Lung (tissue), 17 donors: ENCODE measurements at places on chromosomes 6 and 20. TPM values are rescaled to one million over a fixed set of nuclear protein-coding genes. Genes with fewer than 3 reads are reported as not detected.

DNA sequence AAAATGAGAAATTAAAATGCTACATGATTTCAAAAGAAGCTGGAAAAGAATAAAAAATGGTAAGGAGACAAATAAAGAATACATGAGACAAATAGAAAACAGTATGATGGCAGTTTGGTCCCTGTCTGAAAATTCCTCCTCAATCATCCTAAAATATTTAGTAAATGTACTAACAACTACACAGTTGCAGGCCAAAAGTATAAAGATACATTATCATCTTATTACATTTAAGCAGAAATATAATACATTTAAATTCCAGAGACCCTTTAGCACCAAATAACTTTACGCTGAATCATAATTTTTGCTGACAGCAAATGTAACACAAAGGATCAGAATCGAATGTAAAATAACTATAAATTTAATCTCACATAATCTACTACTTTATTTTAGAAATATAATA, 4.4 kb downstream of the HMGCLL1 start:
- H3K27me3 ChIP-seq: no peaks in the 10 kb centered on the region
- no peak overlapping the region for H3K27ac ChIP-seq
- H3K4me1 ChIP-seq: no peaks in the 10 kb centered on the region
- peak; percentile 71 for DNase-seq

The BPIFA1 gene
- 0.48 TPM for total RNA-seq

- no peaks in the 10 kb centered on the region for H3K27me3 ChIP-seq
- no peaks in the 10 kb centered on the region for H3K36me3 ChIP-seq
Observed at GRCh38 chr6:90849686-90850085, 262.8 kb upstream of the MAP3K7 start.

DNA sequence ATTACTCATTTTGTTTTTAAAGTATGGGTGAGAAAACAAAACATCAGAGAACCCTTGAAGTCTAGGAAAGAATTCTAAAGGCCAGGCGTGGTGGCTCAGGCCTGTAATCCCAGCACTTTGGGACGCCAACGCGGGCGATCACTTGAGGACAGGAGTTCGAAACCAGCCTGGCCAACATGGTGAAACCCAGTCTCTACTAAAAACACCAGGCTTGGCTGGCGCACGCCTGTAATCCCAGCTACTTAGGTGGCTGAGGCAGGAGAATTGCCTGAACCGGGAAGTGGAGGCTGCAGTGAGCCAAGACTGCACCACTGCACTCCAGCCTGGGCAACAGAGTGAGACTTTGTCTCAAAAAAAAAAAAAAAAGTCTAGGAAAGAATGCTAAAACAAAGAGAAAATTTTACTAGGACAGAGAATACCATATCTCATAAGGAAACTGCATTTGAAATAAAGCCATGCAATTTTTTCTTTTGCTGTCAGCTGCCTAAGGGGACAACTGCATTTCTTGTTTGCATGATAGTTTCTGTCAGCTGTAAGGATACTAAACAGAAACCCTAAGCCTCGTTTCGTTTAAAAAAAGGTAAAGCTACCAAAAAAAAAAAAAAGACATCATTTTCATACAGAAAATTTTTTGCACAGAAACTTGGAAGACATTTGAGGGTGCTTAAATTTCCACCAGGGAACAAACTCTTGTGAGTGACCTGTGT, 32.1 kb downstream of the SMLR1 start:
- H3K4me1 ChIP-seq: no peaks in the 10 kb centered on the region
- no peak for DNase-seq
- H3K36me3 ChIP-seq: peaks cover 4% of the 10 kb centered on the region
- no peaks in the 10 kb centered on the region for H3K27me3 ChIP-seq

DNA sequence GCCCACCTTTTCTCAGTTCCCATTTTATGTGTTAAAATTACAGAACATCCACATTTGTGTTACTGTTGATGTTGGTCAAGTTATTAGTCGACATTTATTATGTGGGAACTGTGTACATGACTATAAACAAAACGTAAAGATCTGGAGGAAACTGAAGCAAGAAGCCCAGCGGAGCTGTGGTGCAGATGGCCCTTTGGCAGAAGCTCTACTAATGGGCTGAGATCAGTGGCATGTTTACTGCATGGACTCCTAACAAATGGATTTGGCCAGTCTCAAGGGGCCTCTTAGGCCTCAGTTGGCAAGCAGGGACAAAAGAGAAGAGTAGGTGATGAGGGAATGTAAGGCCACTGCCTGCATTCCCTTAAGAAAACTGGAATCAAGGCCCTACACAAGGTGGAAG, 282.1 kb upstream of the TCF21 start:
- H3K27me3 ChIP-seq: no peaks in the 10 kb centered on the region
- H3K4me1 ChIP-seq: no peaks in the 10 kb centered on the region
- H3K27ac ChIP-seq: no peak overlapping the region
- no peaks in the 10 kb centered on the region for H3K36me3 ChIP-seq
- no peak overlapping the region for H3K4me3 ChIP-seq
- DNase-seq: peak; percentile 81

DNA sequence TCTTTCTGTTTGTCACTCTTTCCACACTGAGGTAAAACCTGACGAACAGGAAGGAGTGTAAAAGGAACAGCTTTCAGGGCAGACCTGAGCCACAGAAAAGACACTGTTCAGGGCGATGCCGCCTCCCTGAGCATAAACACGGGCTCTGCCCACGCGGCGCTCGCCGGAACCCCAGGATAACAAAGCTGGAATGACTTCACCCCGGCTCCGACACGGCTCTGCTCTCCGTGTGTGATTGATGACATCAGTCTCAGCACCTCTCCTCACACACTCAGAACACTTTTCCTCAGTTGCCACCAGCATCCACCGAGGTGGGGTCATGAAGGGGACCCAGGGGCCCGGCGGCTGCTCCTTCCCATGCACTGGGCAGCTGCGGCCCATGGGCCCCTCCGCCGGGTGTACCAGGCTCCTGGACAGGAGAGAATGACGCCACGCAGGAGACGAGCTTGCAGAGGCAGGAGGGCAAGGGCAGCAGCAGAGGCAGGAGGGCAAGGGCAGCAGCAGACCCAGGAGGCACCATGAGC, 43.6 kb downstream of the DLL1 start:
- DNase-seq: no peak
- H3K4me3 ChIP-seq: no peak overlapping the region
- H3K4me1 ChIP-seq: peaks cover 11% of the 10 kb centered on the region

DNA sequence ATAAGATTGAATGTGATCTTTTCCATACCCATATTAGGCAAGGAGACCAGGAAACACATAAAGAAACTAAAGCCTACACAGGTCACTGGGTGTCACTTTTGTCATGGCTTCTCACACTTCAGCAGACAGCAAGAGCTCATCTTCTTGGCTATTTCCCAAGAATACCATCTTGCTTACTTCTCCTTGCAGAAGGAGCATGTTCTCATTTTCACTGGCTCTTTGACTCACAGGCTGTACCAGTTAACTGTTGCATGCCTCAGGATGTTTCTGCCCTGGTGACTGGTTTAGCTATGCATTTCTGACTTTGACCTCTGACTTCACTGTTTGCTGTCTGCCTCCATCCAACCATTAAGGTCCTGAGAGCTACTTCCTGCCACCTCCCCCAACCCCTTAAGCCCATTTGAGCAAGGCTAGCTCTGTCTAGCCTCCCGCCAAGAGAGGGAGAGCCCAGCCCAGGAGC, 40.3 kb upstream of the OGFRL1 start:
- no peaks in the 10 kb centered on the region for H3K27me3 ChIP-seq
- DNase-seq: peak; percentile 13
- H3K4me1 ChIP-seq: no peaks in the 10 kb centered on the region
- no peak overlapping the region for H3K27ac ChIP-seq

The KHDC1 gene
- 3.5 TPM for total RNA-seq

- no peaks in the 10 kb centered on the region for H3K27me3 ChIP-seq
- no peak overlapping the region for H3K4me3 ChIP-seq
- no peak overlapping the region for H3K27ac ChIP-seq
- peaks cover 19% of the 10 kb centered on the region for H3K36me3 ChIP-seq
- no peak for DNase-seq
- peaks cover 2% of the 10 kb centered on the region for H3K4me1 ChIP-seq
Observed at GRCh38 chr6:152318278-152318677, 318.9 kb downstream of the SYNE1 start.

- peak; percentile 74 for DNase-seq
- H3K4me3 ChIP-seq: peak overlapping the region; percentile 27
- no peaks in the 10 kb centered on the region for H3K27me3 ChIP-seq
- H3K4me1 ChIP-seq: no peaks in the 10 kb centered on the region
- H3K36me3 ChIP-seq: no peaks in the 10 kb centered on the region
Observed at GRCh38 chr6:26550250-26550993, 12.3 kb downstream of the HMGN4 start.

DNA sequence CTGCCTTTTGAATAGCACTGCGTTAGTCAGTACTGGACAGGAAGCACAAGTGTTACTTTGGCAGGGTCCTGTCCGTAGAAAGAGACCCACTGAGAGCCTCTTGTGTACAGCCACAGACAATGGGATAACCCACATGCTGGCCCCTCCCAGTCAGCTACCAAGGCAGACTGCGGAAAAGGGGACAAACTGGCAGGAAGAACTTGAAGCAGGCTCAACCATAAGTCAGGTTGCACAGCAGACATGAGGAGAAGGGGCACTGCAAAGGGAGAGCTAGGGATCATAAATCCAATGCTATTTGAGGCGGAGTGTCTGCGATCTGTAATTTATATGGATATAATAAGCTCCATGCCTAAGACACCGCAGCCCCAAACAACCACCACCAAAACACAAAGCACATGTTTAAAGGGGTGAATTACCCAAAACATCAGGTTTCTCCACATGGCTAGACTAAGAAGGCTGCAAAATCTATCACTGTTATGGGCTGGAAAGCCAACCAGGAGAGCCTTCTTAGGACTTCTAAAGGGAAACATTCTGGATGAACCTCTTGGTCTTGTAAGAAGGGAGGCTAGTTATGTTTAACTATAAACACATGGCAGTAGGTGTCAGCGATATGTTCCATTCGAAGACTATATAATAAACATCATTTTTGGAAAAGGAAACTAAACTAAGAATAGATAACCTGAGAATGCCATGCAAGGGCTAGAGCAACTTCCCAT, 141.7 kb downstream of the BACH2 start:
- peak; percentile 48 for DNase-seq
- H3K27ac ChIP-seq: no peak overlapping the region

The MLIP gene
- 0.51 TPM for total RNA-seq

GRCh38 chr20:15220009-15220656, 882.7 kb upstream of the FLRT3 start:
- H3K36me3 ChIP-seq: no peaks in the 10 kb centered on the region
- H3K4me3 ChIP-seq: no peak overlapping the region
- no peak overlapping the region for H3K27ac ChIP-seq
- H3K4me1 ChIP-seq: no peaks in the 10 kb centered on the region

- no peaks in the 10 kb centered on the region for H3K27me3 ChIP-seq
- no peaks in the 10 kb centered on the region for H3K36me3 ChIP-seq
- no peak for DNase-seq
Observed at GRCh38 chr20:11982955-11983470, 65.3 kb downstream of the BTBD3 start.

The ADNP gene
- total RNA-seq: 49.0 TPM

DNA sequence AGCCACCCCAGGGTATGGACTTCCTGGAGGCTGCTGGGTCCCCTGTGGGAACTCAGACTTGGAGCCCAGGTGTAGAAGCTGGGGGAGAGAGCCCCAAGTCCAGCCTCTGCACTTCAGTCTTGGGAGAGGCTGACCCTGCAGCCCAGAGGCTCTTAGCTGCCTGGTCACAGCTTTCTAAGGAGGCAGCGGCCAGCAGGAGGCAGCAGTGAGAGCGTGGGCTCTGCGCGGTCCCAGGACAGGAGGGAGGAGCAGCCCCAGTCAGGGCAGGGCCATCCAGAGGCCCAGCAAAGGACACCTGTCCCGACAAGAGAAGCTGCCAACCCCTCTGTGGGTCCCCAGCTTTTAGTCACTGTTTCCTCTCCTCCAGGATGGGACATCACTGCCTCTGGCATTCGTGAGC, 9.4 kb downstream of the TREML2 start:
- H3K27ac ChIP-seq: no peak overlapping the region
- H3K27me3 ChIP-seq: peaks cover 17% of the 10 kb centered on the region
- H3K4me3 ChIP-seq: no peak overlapping the region

GRCh38 chr20:19070026-19070425, 142.4 kb upstream of the SLC24A3 start:
- no peak for DNase-seq
- no peaks in the 10 kb centered on the region for H3K4me1 ChIP-seq
- H3K4me3 ChIP-seq: no peak overlapping the region
- no peaks in the 10 kb centered on the region for H3K36me3 ChIP-seq

- no peaks in the 10 kb centered on the region for H3K27me3 ChIP-seq
- H3K27ac ChIP-seq: no peak overlapping the region
- H3K36me3 ChIP-seq: no peaks in the 10 kb centered on the region
- no peak for DNase-seq
Observed at GRCh38 chr6:74467533-74468215, 738.2 kb downstream of the COL12A1 start.

The OR2H1 gene
- total RNA-seq: not detected

The BNIP5 gene
- total RNA-seq: 0.09 TPM

GRCh38 chr6:133359256-133359655, 118.1 kb downstream of the EYA4 start:
- H3K4me3 ChIP-seq: no peak overlapping the region
- H3K36me3 ChIP-seq: no peaks in the 10 kb centered on the region
- no peaks in the 10 kb centered on the region for H3K27me3 ChIP-seq
- DNase-seq: no peak
- H3K27ac ChIP-seq: no peak overlapping the region

The PPP1R16B gene
- total RNA-seq: 15.0 TPM

The MCCD1 gene
- total RNA-seq: not detected

GRCh38 chr6:82045965-82046756, 201.4 kb downstream of the IBTK start:
- H3K27me3 ChIP-seq: no peaks in the 10 kb centered on the region
- no peak for DNase-seq
- H3K4me3 ChIP-seq: no peak overlapping the region
- H3K4me1 ChIP-seq: no peaks in the 10 kb centered on the region
- H3K27ac ChIP-seq: no peak overlapping the region
- no peaks in the 10 kb centered on the region for H3K36me3 ChIP-seq

The RGS19 gene
- 15.1 TPM for total RNA-seq

DNA sequence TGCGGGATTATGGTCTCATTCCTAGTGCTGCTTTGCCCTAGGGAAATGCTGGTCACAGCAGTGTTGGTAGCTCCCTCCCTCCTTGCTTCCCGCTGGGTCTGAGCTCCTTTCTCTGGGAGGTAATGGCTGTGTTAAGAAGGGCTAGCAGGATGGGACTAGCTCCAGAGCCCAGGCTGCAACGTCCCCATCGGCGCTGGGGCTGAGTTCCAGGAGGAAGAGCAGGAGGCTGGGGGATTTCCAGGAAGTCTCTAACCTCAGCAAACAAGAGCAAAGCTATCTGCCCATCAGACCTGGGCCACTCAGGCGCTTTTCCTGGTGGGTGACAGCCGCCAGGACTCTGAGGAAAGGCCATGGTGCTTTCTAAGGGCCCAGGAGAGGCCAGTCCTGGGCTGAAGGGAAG, 174.2 kb downstream of the DLL1 start:
- no peaks in the 10 kb centered on the region for H3K36me3 ChIP-seq
- no peak overlapping the region for H3K4me3 ChIP-seq
- H3K4me1 ChIP-seq: no peaks in the 10 kb centered on the region
- no peak for DNase-seq
- H3K27ac ChIP-seq: no peak overlapping the region
